ENCODE measurements at places on chromosomes 4 and X. TPM values are rescaled to one million over a fixed set of nuclear protein-coding genes. Genes with fewer than 3 reads are reported as not detected.

Gene DUSP9
- polyA plus RNA-seq, result 1.0 TPM

Gene ZCCHC18
- 0.36 TPM for polyA plus RNA-seq

Gene GABRG1
- 0.11 TPM for polyA plus RNA-seq

Gene SMIM10L2A
- 0.91 TPM for polyA plus RNA-seq

Gene PAGE5
- polyA plus RNA-seq, result not detected

Gene SPATA4
- polyA plus RNA-seq, result not detected

Gene PLP1
- 2.5 TPM for polyA plus RNA-seq

Gene GLA
- polyA plus RNA-seq, result 11.4 TPM

Gene MUC7
- not detected for polyA plus RNA-seq

Gene MAGEA1
- not detected for polyA plus RNA-seq

Gene C4orf17
- polyA plus RNA-seq, result not detected

Gene SLC4A4
- 70.0 TPM for polyA plus RNA-seq

Gene XAGE2
- not detected for polyA plus RNA-seq

Gene ADH6
- 0.15 TPM for polyA plus RNA-seq

Gene GAGE12E
- not detected for polyA plus RNA-seq

Gene MAGEC2
- polyA plus RNA-seq, result not detected

Gene GYG2
- 13.6 TPM for polyA plus RNA-seq

Gene ADRA2C
- 8.4 TPM for polyA plus RNA-seq

Gene CORIN
- 0.24 TPM for polyA plus RNA-seq

Gene MAGEC3
- not detected for polyA plus RNA-seq

Gene SNCA
- polyA plus RNA-seq, result 7.8 TPM

Gene AMOT
- polyA plus RNA-seq, result 5.2 TPM

Gene TCEAL7
- 2.0 TPM for polyA plus RNA-seq

Gene DRD5
- polyA plus RNA-seq, result 0.03 TPM

Gene GNRHR
- not detected for polyA plus RNA-seq

Gene NDP
- polyA plus RNA-seq, result 0.03 TPM

Gene GASK1B
- polyA plus RNA-seq, result 25.3 TPM

Gene SGMS2
- 3.0 TPM for polyA plus RNA-seq

Gene GSX2
- polyA plus RNA-seq, result not detected

Gene FATE1
- 0.15 TPM for polyA plus RNA-seq

Gene PHKA1
- 5.2 TPM for polyA plus RNA-seq

Gene EXOC1L
- polyA plus RNA-seq, result 0.33 TPM

Gene FAM47E
- 8.4 TPM for polyA plus RNA-seq

Gene PDHA1
- polyA plus RNA-seq, result 91.2 TPM

Gene C4orf50
- 0.01 TPM for polyA plus RNA-seq

Gene ACE2
- 14.4 TPM for polyA plus RNA-seq

Gene ARHGAP36
- polyA plus RNA-seq, result not detected

Gene GPR143
- polyA plus RNA-seq, result 0.11 TPM

Gene ELMOD2
- polyA plus RNA-seq, result 4.9 TPM

Gene P2RY4
- polyA plus RNA-seq, result not detected

Gene RAB33A
- polyA plus RNA-seq, result 0.56 TPM

Gene BEND4
- 0.03 TPM for polyA plus RNA-seq

Gene MAGEC1
- polyA plus RNA-seq, result not detected

Gene CXCL13
- polyA plus RNA-seq, result 4.3 TPM
